B cell (primary cell): ENCODE measurements at places on chromosomes 3 and 15. TPM values are rescaled to one million over a fixed set of nuclear protein-coding genes. Genes with fewer than 3 reads are reported as not detected.

The RASGRF1 gene
- total RNA-seq: 9.4 and 10.1 TPM in 2 replicates

The GOLGA6L1 gene
- not detected in 2 replicates for total RNA-seq

The PTX3 gene
- total RNA-seq: 0.36 and 0.37 TPM in 2 replicates

The IQCH gene
- 1.6 and 2.2 TPM in 2 replicates for total RNA-seq

The EIF3J gene
- total RNA-seq: 61.0 and 66.7 TPM in 2 replicates

The ITIH1 gene
- 0.53 TPM in 1 of 2 replicates, not detected in the other for total RNA-seq

The PLA2G4B gene
- total RNA-seq: 22.6 and 24.3 TPM in 2 replicates

DNA sequence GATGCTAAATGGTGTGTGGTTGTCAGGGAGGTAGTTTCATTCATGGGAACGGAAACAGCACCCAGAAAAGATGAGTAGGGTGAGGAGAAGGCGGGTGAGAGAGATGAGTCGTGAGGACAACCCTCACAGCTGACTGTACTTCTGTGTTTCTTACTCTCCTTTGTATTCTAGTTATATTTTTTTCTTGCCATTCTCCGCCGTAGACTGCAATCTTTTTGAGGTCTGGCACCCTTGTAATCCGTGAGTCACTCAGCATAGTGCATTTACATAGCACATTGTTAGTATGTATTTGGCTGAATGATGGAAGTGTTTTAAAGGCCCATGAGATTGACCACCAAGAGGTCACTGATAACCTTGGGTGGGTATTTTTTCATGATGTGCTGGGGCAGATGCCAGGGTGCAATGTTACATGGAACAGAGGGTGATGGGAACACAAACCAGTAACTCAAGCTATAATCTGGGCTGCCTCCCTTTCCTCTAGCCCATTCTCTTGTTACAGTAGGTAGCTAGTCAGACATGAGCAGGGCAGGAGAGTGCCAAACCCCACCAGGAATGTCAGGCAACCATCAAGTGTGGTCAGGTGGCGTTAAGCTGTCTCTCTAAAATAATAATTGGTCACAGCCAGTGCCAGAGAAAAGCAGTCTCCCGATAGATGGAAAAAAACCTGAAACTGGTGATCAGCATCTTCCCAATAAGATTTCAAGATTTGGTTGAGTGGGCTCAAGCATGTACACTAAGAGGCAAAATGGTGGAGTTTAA is 18.8 kb upstream of the DGKG start:
- DNase-seq: no peak
- H3K36me3 ChIP-seq: no peaks in the 10 kb centered on the region
- H3K4me3 ChIP-seq: no peak overlapping the region
- H3K4me1 ChIP-seq: peaks cover 9% of the 10 kb centered on the region

GRCh38 chr3:55622116-55622515 is 135.0 kb upstream of the WNT5A start:
- H3K27ac ChIP-seq: no peak overlapping the region
- no peak for DNase-seq
- no peaks in the 10 kb centered on the region for H3K27me3 ChIP-seq
- H3K4me3 ChIP-seq: no peak overlapping the region

GRCh38 chr3:140501061-140501769 is 176.6 kb upstream of the TRIM42 start:
- H3K27ac ChIP-seq: no peak overlapping the region
- no peak for DNase-seq
- no peaks in the 10 kb centered on the region for H3K36me3 ChIP-seq
- H3K4me1 ChIP-seq: no peaks in the 10 kb centered on the region
- no peak overlapping the region for H3K4me3 ChIP-seq

- no peaks in the 10 kb centered on the region for H3K4me1 ChIP-seq
- no peak for DNase-seq
- H3K36me3 ChIP-seq: no peaks in the 10 kb centered on the region
- no peaks in the 10 kb centered on the region for H3K27me3 ChIP-seq
- H3K27ac ChIP-seq: no peak overlapping the region
- H3K4me3 ChIP-seq: no peak overlapping the region
These were observed 85.3 kb downstream of the CNTN3 start for GRCh38 chr3:74529145-74529544.

DNA sequence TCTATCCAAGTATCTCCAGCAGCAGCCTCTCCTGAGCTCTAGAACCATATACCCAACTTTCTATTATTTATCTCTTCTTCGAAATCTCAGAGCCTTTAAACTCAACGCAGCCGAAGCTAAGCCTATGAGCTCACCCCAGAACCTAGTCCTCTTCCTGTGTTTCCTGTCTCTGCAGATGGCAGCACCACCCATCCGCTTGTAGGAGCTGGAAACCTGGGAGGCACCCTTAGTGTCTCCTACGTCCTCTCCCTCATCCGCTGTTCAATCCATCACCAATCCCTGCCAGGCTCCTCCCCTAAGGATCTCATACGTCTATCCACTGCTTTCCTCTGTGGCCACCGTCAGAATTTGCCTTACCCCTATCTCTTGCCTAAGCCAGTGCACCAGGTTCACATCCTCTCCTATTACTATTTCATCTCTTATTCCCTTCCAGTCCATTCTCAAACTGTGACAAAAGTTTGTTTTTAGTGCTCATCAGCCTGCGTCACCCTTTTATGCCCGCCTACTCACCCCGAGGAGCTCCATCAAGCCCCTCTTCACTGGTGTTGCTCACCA is 9.6 kb downstream of the VGLL4 start:
- H3K27me3 ChIP-seq: no peaks in the 10 kb centered on the region
- no peaks in the 10 kb centered on the region for H3K4me1 ChIP-seq
- H3K27ac ChIP-seq: no peak overlapping the region
- no peak overlapping the region for H3K4me3 ChIP-seq
- DNase-seq: no peak
- peaks cover 1% of the 10 kb centered on the region for H3K36me3 ChIP-seq

DNA sequence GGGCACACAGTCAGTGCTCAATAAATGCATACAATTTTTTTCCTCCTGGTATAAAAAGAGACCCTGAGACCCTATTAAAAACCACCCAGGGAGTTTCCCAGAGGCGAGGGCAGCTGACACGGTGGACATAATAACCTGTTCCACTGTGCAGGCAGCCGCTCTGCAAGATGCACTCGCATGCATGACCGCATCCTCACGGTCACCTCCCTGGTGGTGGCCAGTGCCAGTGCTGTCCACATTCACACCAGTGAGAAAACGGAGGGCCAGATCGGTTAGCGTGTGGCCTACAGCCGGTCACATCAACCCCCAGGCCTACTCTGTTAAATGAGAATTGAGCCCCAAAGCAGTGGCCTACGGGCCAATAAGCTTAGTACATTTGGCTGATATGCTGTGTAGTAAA is 24.8 kb downstream of the SH3BP5 start:
- H3K4me3 ChIP-seq: no peak overlapping the region
- no peaks in the 10 kb centered on the region for H3K27me3 ChIP-seq
- H3K27ac ChIP-seq: peak overlapping the region; percentile 59
- DNase-seq: no peak
- peaks cover 68% of the 10 kb centered on the region for H3K4me1 ChIP-seq
- H3K36me3 ChIP-seq: peaks cover 2% of the 10 kb centered on the region

DNA sequence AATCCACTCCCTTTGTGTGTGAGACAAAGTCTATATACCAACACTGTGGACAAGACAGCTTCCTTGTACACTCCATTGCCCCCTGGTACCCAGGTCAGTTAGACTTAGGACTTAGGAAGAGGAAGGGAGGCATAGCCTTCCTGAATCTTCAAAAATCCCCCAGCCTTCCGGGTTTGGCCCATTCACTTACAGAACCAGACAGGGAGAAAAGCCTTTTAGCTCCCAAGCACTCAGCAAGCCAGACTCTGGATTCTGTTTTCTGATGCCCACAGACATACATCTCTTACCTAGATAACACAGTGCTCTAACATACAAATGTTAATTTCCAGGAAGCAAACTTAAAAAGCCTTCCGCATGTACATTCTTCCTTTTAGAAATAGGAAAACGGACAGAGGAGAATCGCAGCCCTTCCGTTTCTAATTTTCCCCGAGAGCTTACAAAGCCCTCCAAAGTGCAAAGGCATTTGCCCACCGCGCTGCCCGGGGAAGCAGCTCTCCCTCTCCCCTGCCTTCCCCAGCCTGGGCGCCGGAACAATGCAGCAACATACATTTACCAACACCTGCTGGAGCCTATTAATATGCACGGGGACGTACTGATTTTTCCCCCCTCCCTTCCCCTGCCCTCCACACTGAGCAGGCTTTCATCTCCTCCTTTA is 442.0 kb downstream of the MAGI1 start:
- no peaks in the 10 kb centered on the region for H3K36me3 ChIP-seq
- H3K27ac ChIP-seq: no peak overlapping the region
- DNase-seq: no peak
- H3K27me3 ChIP-seq: peaks cover 4% of the 10 kb centered on the region
- H3K4me3 ChIP-seq: no peak overlapping the region

DNA sequence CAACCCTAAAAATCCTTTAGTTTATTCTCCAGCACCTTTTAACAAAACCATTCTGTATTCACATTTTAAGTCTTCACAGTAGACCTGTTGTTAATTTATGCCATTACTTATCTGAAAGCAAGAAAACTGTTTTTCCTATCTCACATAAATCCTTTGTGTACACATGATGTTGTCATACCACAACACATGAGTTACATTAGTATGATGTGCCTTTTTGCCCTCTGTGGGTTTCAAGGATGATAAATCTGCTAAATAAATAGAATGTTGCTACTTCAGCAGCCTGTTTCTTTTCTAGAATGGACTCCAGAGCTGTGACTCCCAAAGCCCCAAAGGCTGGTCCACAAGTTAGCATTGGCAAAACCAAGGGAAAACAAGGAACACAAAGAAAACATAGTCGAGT is 151.6 kb downstream of the SERPINI1 start:
- no peak overlapping the region for H3K27ac ChIP-seq
- no peaks in the 10 kb centered on the region for H3K27me3 ChIP-seq
- no peak for DNase-seq
- no peaks in the 10 kb centered on the region for H3K4me1 ChIP-seq
- H3K4me3 ChIP-seq: no peak overlapping the region

- no peak overlapping the region for H3K4me3 ChIP-seq
- no peak for DNase-seq
- no peaks in the 10 kb centered on the region for H3K36me3 ChIP-seq
- H3K4me1 ChIP-seq: peaks cover under 1% of the 10 kb centered on the region
- no peak overlapping the region for H3K27ac ChIP-seq
These were observed 15.4 kb downstream of the GALK2 start for GRCh38 chr15:49185473-49185872.

DNA sequence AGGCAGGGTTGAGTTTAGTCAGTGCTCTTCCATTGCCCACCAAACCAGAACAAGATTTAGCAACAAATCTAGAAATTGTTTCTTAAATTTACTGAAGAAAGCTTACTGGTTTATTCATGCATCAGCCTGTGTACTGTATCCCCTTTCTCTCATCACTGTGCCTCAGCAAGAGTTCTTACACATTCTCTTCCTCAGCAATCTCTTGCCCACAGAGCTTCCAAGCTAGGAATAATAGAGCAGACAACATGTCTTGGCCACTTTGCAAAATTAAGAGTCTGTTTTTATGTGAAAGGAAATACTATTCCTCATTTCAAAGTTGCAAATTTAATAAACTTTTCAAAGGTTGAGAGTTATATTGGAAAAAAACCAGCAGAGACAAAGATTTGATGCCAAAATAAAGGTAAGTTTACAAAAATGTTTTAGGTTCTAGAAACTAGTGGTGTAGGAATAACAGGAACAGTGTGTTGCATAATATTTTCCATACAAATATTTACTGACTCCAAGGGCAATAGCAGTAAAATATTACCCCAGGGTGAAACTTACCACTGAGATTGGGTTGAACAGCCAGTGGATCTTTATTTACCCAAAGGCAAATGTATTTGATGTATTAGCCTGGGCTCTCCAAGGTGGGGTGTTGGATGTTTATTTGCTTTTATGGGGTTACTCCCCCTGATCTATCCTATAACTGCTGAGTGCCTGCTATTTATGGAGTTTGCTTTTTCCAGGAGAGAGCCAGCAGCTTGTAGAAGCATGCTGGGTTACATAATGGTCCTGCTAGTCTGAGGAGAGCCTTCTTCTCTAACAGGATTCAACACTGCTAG is 276.7 kb downstream of the ADAMTSL3 start:
- H3K27ac ChIP-seq: no peak overlapping the region
- H3K4me1 ChIP-seq: no peaks in the 10 kb centered on the region
- DNase-seq: no peak
- no peaks in the 10 kb centered on the region for H3K27me3 ChIP-seq
- no peak overlapping the region for H3K4me3 ChIP-seq

DNA sequence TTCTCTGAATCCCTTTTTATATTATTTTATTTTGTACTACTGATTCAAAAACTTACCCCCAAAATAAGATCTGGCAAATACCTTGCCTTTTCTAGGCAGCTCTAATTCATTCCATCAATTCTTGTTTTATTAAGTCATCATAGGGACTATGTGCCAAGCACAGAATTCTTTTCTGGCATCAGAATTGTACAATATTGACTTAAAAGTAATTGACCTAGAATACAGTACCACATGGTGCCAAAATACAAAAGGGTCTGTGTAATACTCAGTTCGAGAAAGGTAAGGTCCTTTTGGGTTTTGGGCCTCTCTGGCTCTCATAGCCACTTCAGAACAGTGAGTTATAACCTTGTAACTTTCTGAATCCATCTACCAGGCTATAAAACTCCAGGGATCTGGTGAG is 46.2 kb downstream of the KBTBD8 start:
- no peaks in the 10 kb centered on the region for H3K36me3 ChIP-seq
- H3K4me1 ChIP-seq: peaks cover 47% of the 10 kb centered on the region
- no peak overlapping the region for H3K27ac ChIP-seq
- H3K4me3 ChIP-seq: no peak overlapping the region
- DNase-seq: no peak
- H3K27me3 ChIP-seq: no peaks in the 10 kb centered on the region

GRCh38 chr3:17550624-17551023 is 191.8 kb downstream of the TBC1D5 start:
- H3K4me1 ChIP-seq: no peaks in the 10 kb centered on the region
- H3K4me3 ChIP-seq: no peak overlapping the region
- no peak for DNase-seq
- H3K27ac ChIP-seq: no peak overlapping the region

- no peaks in the 10 kb centered on the region for H3K27me3 ChIP-seq
- H3K4me1 ChIP-seq: peaks cover 4% of the 10 kb centered on the region
- no peak overlapping the region for H3K4me3 ChIP-seq
- DNase-seq: no peak
- no peak overlapping the region for H3K27ac ChIP-seq
These were observed 9.9 kb upstream of the PLA2G4F start for GRCh38 chr15:42166225-42166940.
